K562 (cell line): ENCODE measurements at places on chromosomes 3 and 15. TPM values are rescaled to one million over a fixed set of nuclear protein-coding genes. Genes with fewer than 3 reads are reported as not detected.

Gene ERICH6
- not detected in 2 replicates for total RNA-seq

Gene EIF4E3
- total RNA-seq = 2.4 TPM in 2 replicates

Gene ISL2
- 17.6 and 23.7 TPM in 2 replicates for total RNA-seq

Gene AADACL2
- not detected in 2 replicates for total RNA-seq

Gene RPL35A
- 1,574 and 1,710 TPM in 2 replicates for total RNA-seq

GRCh38 chr3:111621535-111621934 is 26.4 kb upstream of the ZBED2 start:
- peak; percentile 15 for DNase-seq

DNA sequence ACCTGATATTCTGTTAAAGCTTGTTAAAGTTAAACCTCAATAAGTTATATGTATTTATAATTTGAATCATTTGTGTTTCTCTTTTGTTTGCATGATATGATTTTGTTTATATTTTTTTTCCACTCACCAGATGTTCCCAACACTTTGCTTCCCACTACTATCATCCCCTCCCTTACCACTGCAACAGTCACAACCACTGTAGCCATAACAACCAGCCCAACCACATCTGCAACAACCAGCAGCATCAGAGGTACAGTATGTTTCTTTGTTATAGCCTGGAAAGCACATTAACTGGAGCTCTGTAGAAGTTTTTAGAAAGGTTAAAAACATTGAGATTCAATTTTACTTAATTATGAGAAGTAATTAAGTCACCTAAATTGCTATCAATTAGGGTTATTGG is 1011.9 kb downstream of the VGLL3 start:
- no peak for DNase-seq

GRCh38 chr3:196886144-196886543 is 18.4 kb downstream of the SENP5 start:
- DNase-seq = no peak

- DNase-seq = peak; percentile 46
These were observed 36.9 kb downstream of the DNASE1L3 start for GRCh38 chr3:58173669-58174398.

- no peak for DNase-seq
These were observed 375.8 kb downstream of the GAP43 start for GRCh38 chr3:115999001-115999585.

- DNase-seq = no peak
These were observed 268.9 kb downstream of the GABRB3 start for GRCh38 chr15:26504009-26504408.
